ENCODE measurements at places on chromosomes 11 and 22. TPM values are rescaled to one million over a fixed set of nuclear protein-coding genes. Genes with fewer than 3 reads are reported as not detected.

- no peak for DNase-seq
Observed at GRCh38 chr11:7060868-7061267, 27.9 kb upstream of the RBMXL2 start.

DNA sequence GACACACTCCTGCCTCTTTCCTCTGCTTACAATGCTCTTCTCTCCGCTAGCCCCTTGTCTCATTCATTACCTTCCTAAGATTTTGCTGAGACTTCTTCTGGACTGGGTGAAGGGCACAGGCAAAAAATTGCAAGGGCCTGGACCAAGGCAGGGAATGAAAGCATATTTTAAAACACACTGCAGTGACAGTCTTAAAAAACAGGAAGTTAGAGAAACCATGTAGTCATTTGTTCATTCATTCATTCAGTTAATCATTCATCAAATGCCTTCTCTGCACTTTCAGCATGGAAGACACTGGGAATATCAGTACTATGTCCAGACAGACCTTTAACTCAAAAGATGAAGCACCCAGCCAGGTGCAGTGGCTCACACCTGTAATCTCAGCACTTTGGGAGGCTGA, 44.9 kb upstream of the SWAP70 start:
- no peak for DNase-seq

DNA sequence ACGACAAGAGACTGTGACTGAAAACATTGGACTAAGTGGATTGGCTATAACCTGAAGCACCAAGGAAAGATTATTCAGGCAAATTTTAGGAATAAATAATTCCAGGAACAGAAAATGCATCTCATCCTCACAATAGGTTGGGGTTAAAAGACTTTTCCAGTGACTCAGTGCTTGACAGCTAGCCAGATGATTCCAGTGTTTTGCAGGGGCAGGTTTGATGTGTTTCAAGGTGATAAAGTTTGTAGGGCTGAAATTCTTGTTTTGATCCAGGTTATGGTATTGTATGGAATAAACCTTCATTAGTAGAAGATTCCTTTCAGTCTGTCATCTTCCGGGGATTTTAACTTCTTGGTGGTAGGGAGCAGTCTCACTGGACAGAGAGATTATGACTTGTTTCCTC, 2.3 kb downstream of the EXT2 start:
- no peak for DNase-seq

DNA sequence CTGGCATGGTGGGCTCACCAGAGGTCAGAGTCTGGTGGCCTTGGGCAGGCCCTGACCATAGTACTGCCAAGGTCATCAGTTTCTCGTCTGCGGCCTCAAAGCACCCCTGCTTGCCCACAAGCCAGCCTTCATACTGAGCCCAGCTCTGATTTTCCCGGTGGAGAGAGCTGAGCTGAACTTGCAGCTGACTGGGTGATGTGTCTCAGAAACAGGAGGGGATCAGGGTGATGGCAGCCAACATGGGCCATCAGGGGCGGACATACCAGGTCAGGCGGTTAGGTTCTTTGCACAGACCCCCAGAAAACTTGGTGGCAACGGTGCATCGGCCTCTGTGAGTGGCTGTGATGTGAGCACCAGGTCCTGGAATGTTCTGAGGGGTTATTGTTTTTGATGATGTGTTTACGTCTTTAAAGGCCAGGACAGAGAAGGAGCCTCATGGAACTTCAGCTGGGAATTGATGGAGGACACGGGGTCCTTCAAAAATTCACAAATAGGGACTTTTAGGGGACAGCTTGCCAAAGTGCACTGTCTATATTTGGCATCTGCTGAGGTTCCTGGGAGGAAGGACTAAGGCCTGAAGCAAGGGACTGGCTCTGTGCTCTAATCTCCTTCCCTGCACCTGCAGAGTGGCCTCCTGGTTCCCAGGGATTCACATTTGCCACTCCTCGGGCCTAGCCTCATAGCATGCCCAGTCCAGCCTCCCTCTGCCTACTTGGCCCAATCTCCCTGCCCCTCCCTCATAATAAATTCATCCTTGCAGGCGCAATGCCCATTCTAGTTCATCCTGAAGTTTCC, 131.2 kb downstream of the OSBP2 start:
- DNase-seq: no peak

DNA sequence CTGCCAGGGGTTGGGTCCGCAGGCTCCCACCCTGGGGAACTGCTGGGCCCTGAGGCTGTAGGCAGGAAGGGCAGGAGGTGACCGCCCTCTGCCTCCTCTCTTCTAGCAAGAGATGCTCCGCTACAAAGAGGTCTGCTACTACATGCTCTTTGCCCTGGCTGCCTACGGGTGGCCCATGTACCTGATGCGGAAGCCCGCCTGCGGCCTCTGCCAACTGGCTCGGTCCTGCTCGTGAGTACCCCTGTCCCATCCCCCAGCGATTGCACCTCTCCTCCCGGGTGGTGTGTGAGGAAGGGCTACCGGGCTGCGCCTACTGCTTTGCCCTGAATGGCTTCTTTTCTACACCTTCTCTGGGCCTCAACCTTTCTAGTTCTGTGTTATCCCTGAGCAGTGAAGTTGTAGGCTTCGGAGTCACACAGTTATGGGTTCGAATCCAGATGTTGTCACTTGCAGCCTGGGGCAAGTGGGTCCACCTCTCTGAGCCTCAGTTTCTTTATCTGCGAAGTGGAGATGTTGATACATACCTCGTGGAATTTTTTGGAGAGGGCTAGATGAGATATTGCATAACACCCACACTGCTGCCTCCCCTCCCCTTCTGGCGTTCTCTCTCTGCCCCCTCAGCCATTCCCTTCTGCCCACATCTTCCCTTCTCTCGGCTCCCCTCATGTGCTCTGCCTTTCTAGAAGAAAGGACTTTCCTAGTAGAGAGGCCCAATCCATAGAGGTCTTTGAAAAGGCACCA, 21.1 kb upstream of the MYRF start:
- no peak for DNase-seq

GRCh38 chr22:21031545-21032036, 770 bp downstream of the SLC7A4 start:
- DNase-seq: no peak

DNA sequence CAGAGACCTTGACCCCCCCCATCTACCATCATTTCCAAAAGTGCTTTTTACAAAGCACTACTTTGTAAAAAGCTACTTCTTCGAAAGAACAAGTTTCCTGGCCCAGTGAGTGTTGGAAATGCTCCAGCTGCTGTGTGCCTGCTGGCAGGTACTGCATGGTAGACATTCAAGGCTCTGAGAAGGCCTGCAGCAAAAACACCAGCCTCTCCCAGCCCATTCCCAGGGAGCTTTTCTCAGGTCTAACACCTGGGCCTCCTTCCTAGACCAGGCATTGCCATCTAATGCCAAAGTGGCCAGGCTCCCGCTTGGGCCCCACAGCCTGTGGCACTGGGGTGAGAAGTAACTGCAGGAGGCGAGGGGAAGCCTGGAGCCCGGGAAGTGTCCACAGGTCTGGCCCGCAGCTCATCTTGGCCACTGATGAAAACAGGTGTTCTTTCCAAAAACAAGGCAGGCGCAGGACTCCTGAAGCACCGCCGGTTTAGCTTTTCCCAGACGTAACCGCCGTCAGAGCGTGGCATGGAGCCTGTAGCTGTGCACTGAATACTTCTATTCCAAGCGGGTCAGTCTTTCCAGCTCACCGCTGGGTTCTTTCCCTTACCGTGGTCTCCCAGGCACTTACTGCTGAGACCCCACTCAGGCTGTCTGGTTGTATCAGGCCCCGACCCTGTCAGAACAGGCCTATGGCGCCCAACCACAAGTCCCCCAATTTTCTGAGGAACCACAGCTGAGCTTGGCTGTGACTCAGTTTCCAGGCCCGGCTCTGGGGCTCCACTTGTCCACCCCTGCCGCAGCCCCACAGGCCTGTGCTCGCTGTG, 1.2 kb upstream of the TCIRG1 start:
- DNase-seq: no peak

GRCh38 chr22:43446916-43447315, 35.1 kb downstream of the MPPED1 start:
- no peak for DNase-seq

DNA sequence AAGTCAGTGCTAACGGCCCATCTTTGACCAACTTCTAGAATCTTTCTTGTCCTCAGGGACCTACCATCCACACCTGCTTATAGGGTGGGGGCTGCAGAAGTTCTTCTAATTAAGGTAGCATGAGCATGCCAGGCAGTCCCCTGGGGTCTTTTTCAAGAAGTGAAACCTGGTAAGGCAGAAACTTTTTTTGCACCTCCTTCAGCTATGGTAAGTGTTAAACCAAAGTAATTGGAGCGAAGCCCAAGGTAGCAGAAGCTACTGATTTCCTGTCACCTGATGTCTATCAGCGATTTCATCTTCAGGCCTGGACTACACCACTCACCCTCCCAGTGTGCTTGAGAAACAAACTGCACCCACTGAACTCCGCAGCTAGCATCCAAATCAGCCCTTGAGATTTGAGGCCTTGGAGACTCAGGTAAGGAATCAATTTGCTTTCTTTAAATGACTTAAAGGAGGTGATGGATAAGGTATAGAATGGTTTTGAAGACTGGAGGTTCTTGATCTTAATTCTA, at the start of gene MS4A1:
Gene MS4A1 (plus strand): TSS at position 317 of the 512 bp plus-strand sequence. CDS start 6,528 bp downstream, outside the sequence.
- DNase-seq: peak; percentile 9

DNA sequence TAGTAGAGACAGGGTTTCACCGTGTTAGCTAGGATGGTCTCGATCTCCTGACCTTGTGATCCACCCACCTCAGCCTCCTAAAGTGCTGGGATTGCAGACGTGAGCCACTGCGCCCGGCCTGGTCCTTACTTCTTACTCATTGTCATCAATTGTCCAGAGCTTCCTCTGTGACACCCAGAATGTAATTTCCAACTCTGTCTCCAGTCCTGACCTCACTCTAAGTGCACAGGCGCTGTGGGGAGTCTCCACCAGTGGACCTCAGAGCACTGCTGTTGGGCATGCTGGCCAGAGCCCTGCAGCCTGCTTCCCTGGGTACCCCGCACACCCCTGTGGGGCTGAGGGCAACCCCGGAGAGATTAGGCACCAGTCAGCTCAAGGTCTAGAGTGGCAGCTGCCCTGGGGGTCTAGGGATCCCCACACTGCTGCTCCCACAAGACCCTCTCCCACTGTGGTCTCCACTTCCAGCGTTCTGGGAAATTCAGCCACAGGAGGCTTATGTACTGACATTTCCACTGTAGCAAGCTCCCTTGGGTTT, 1140.3 kb downstream of the TBC1D22A start:
- no peak for DNase-seq

DNA sequence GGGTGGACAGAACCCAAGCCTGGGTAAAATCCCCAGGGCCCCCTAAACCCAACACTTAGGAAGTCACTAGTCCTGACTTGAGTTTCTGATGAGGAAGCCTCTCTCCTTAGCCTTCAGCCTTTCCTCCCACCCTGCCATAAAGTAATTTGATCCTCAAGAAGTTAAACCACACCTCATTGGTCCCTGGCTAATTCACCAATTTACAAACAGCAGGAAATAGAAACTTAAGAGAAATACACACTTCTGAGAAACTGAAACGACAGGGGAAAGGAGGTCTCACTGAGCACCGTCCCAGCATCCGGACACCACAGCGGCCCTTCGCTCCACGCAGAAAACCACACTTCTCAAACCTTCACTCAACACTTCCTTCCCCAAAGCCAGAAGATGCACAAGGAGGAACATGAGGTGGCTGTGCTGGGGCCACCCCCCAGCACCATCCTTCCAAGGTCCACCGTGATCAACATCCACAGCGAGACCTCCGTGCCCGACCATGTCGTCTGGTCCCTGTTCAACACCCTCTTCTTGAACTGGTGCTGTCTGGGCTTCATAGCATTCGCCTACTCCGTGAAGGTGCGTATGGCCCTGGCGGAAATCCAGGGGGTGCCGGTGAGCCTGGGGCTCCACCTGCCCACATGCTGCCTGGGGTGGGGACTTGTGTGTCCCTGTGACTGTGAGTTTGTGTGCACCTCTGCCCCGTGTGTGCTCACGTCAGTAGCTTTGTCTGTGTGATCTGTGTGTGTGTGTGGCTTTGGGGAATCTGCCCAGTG, at the start of gene IFITM1:
Gene IFITM1 (plus strand): TSS at position 254 of the 767 bp plus-strand sequence. CDS start 131 bp downstream, at position 385.
- DNase-seq: peak; percentile 84

DNA sequence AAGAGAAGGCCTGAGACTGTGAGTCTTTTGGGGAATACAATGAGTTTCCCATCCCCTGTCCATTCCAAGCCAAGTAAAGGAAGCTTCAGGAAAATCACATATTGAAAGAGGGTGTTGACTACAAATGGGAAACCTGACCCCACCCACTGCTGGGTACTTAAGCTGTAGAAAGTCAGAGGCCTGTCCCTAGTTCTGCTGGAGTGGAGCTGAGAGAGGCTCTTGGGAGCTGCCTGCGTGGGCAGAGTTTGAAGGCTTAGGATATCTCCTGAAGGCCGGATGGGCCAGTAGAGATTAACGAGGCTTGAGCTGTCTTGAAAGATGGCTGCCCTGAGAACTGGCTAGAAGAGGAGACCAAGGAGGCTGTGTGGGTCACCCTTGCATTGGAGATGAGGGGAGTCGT, 176.2 kb upstream of the NECTIN1 start:
- no peak for DNase-seq

DNA sequence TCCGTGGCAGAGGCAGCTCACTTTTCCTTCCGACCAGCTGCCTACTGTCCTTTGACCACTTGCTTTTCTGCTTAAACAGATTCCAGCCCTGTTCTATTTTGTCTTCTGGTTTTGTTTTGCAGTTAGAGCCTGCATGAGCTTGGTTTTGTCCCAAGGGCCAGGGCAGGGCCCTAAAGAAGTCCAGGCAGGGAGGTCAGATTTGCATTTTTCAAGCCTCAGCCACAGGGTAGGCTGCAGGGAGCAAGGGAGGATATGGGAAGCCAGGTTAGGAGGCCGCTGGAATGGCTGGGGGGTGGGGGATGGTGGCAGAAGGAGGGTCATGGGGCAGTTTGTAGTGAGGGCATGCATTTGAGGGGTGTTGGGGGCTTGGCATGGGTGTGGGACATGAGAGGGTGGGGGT, 23.1 kb downstream of the FADD start:
- no peak for DNase-seq

DNA sequence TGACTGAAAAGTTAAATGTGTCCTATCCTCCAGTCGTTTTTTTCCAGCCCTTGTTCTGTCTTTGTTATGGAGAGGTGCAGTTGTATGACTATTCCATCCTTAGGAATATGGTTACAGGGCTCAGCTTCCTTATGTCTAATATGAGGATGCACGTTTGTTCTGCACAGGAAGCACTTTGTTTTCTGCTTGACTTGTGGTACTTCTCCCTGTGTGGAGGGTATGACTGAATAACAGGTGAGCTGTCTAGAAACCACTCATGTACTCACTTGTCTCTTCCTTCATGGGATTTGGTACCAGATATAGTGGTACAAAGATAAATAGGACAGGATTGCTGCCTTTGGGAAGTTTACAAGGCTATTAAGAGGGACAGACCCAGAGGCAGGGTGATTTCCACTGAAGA, 17.4 kb downstream of the CABIN1 start:
- no peak for DNase-seq

TREH gene
- total RNA-seq: not detected

BAIAP2L2 gene
- total RNA-seq: 2.7 TPM
